ENCODE measurements at places on chromosomes 5 and 9.
A peak's percentile ranks its signal among the peaks of the same experiment; 100 is the strongest.

- no peak for DNase-seq
These were observed at the start of gene S1PR3 for GRCh38 chr9:88991066-88992034. TSS of gene S1PR3 (plus strand) at chr9:88991468. CDS start at chr9:89001201, 9,733 bp downstream.

DNA sequence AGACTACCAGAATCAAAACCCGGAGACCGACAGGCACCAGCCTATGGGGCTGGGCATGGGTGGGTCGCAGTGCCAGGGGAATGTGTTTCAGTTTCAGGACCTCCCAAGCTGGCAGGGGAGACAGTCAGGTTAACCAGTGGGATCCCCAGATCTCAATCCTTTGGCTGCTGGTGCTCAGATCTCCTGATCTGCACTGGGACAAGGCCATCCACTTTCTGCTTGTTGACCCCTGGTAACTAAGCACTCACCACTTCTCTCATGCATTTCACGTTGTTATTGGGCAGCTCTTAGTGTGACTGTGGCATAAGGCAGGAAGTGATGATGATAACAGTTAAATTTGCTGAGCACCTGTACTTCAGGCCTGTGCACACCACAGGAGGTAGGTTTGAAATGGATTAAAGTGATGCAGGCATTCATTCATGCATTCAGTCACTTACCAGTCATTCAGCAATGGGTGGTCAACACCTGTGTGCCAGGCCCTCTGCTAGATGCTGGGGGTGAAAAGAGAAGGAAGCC lies 42.1 kb upstream of the STXBP1 start:
- DNase-seq, result no peak

- no peak for DNase-seq
These were observed 42.8 kb upstream of the RPS23 start for GRCh38 chr5:82320966-82321365.

- no peak for DNase-seq
These were observed 37.5 kb upstream of the PTGS1 start for GRCh38 chr9:122333169-122333808.

GRCh38 chr5:109196087-109196822 lies 213.5 kb downstream of the PJA2 start:
- DNase-seq, result peak; percentile 54

GRCh38 chr9:4927043-4927471 lies 58.0 kb upstream of the JAK2 start:
- DNase-seq, result no peak

GRCh38 chr9:108850293-108850897 lies 5.4 kb downstream of the ACTL7B start:
- no peak for DNase-seq

GRCh38 chr5:109533751-109534272 lies 124.0 kb upstream of the PJA2 start:
- no peak for DNase-seq

DNA sequence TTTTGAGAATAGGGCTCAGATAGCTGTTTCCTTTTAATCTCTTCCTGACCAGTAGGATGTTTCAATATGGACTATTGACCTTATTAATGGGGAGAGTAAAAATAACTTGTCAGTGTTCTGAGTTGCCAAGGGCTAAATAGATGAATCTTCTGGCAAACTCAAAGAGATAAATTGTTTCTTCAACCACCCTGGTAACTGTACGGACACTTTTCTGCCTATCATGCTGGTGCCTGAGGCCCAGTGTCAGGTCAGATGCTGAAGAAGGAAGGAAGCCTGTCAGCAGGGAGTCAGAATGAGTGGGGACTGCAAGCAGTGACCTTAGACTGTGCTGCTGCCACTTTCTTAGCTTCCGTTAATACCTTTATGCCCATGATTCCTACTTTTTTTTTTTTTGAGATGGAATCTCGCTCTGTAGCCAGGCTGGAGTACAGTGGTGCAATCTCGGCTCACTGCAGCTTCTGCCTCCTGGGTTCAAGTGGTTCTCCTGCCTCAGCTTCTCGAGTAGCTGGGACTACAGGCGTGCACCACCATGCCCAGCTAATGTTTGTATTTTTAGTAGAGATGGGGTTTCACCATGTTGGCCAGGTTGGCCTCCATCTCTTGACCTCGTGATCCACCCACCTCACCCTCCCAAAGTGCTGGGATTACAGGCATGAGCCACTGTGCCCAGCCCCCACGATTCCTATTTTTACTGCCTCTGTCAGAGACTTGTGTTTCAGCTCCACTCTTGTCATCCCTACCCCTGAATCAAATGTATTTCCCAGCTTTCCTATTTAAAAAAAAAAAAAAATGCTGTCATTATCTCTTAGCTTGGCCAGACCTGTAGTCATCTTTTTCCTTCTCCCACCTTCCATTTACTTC lies 33.7 kb downstream of the TGFBR1 start:
- DNase-seq, result no peak

DNA sequence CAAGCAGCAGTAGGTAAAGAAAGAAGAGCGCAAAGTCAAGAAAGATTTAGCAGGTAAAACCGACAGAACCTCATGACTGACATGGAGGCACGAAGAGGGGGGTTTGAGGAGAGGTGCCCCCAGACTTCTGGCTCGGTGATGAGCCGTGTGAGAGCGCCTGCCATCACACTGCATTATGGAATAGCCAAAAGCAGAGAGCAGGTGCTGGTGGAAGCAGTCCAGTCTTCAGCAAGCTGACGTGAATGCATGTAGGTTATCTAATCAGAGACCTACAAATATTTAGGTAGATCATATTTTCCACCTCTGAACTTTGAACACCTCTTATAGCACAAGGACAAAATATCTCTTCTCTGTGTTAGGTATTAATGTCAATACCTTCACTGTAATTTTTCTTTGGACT lies 68.4 kb downstream of the RNF130 start:
- DNase-seq, result no peak

GRCh38 chr5:171525085-171525484 lies 105.6 kb downstream of the FGF18 start:
- no peak for DNase-seq

DNA sequence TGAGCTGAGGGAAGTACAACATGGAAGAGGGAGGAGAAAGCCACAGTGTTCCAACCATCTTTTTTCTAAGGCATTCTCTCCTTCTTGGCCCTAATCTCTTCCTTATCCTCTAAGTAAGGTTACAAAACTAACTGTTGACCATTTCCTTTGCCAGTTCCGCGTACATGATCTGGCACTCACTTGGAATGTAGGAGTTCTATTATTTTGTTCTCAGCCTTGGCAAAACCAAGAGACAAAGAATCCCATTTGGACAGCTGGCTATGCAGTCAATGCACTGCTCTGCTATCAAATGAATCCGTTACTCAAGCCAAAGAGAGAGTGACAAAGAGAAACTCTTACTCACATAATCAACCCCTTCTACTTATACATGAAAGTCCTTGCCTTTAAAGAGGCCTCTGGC lies 410.3 kb downstream of the DTWD2 start:
- no peak for DNase-seq
